ENCODE measurements at places on chromosomes 1 and 21.
A peak's percentile ranks its signal among the peaks of the same experiment; 100 is the strongest.

- no peak overlapping the region for H3K4me3 ChIP-seq
- no peak for DNase-seq
- H3K27ac ChIP-seq: peak overlapping the region; percentile 20
These were observed 20.6 kb downstream of the ETNK2 start for GRCh38 chr1:204130981-204131892.

- DNase-seq: no peak
- H3K27me3 ChIP-seq: no peaks in the 10 kb centered on the region
- no peak overlapping the region for H3K4me3 ChIP-seq
These were observed 588.3 kb downstream of the LMO4 start for GRCh38 chr1:87916965-87917364.

- no peaks in the 10 kb centered on the region for H3K27me3 ChIP-seq
- H3K36me3 ChIP-seq: no peaks in the 10 kb centered on the region
- H3K27ac ChIP-seq: no peak overlapping the region
- no peak for DNase-seq
- H3K4me3 ChIP-seq: no peak overlapping the region
- peaks cover 3% of the 10 kb centered on the region for H3K4me1 ChIP-seq
These were observed 197.6 kb upstream of the FOXD3 start for GRCh38 chr1:63124666-63125191.

DNA sequence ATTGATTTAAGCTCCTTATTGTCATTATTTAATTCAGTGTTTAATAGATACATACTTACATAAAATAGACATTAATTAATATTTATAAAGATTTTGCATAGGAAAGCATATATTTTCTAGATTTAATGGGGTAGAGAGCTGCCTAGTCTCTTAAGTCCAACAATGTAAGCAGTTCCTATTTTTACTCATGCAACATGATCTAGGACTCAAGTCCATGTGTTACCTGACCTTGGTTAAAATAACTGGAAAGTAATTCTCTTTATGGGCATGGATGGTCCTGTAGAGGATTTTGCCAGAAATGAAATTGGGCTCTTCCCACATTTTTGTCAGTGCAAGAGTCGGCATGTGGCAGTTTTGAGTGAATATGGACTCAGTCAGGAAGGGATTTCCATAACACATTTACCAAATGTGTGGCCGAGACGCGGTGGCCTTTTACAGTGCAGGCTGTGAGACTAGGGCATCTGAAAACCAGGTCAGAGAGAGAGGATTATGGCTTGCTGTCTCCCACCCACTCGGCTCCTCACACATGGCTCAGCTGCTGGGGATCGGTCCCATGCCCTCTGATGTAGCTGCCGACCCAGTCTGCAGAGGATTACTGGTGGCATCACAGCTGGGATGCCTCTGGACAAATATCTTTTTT, 6.2 kb upstream of the KIF1B start:
- no peaks in the 10 kb centered on the region for H3K36me3 ChIP-seq
- no peaks in the 10 kb centered on the region for H3K27me3 ChIP-seq
- no peaks in the 10 kb centered on the region for H3K4me1 ChIP-seq
- no peak overlapping the region for H3K27ac ChIP-seq
